ENCODE measurements at places on chromosomes 7 and 10.

DNA sequence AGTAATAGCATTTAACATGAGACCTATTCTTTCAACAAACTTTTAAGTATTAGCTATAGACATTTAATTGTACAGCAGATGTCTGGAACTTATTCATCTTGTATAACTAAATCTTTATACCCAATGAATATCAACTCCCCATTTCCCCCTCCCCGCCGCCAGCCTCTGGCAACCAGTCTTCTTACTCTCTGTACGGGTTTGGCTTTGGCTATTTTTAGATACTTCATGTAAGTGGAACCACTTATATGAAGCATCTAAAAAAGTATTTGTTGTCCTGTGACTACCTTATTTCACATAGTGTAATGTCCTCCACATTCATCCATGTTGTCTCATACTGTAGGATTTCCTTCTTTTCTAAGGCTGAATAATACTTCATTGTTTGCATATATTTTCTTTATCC lies 60.8 kb downstream of the RAB18 start:
- DNase-seq, result no peak

- DNase-seq, result no peak
These were observed 35.2 kb downstream of the MGAM start for GRCh38 chr7:142030848-142031247.

- no peak for DNase-seq
These were observed 9.3 kb upstream of the CAV1 start for GRCh38 chr7:116515584-116515983.

DNA sequence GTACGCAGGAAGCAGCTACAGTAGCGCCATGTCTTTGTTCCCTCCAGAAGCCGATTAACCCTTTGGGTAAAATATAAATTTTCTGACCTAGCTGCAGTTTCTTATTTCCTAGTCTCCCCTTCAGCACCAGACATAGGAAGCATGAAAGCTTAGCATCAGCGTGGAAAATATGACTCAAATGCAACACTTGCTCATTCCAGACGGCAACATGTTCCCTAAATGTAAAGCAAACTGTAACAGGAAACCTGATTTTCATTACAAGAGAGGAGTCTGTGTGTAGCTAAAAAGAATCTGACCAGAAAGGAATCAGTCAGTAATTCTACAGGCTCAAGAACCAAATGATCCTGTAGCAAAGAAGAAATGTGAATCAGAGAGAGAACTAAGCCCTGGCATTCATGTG lies 219.2 kb downstream of the C7orf25 start:
- peak; percentile 34 for DNase-seq

- no peak for DNase-seq
These were observed 110.2 kb downstream of the CHN2 start for GRCh38 chr7:29304756-29305155.

GRCh38 chr7:140196361-140197217 lies 19.8 kb upstream of the KDM7A start:
- DNase-seq, result peak; percentile 81

DNA sequence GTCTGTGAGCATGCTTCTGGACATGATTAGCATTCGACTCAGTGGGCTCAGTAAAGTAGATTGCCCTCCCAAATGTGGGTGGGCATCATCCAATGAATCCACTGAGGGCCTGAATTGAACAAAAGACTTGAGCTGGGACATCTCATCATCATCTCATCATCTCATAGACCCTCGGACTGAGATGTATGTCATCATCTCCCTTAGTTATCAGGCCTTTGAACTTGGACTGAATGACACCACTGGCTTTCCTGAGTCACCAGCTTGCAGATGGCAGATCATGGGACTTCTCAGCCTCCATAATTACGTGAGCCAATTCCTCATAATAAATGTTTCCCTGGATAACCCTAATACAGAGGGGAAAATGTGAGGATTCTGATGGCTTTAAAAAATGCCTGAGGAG lies 128.3 kb upstream of the LSM8 start:
- no peak for DNase-seq

- no peak for DNase-seq
These were observed 81.8 kb downstream of the PAX2 start for GRCh38 chr10:100826983-100827818.

Data from astrocyte (in vitro differentiated cells and primary cell).